Stimulated activated CD4-positive, alpha-beta T cell treated with anti-CD3 and anti-CD28 coated beads, Interleukin-15, amount 100 ng/mL, for 48 hours (primary cell): ENCODE measurements at places on chromosomes 16 and 17.

GRCh38 chr16:27363797-27364196 is 38.2 kb upstream of the IL21R start:
- no peak for DNase-seq

GRCh38 chr16:276426-277077 is 808 bp upstream of the RGS11 start:
- no peak for DNase-seq

- DNase-seq: no peak
These were observed 29.3 kb downstream of the DHX38 start for GRCh38 chr16:72122916-72123315.

DNA sequence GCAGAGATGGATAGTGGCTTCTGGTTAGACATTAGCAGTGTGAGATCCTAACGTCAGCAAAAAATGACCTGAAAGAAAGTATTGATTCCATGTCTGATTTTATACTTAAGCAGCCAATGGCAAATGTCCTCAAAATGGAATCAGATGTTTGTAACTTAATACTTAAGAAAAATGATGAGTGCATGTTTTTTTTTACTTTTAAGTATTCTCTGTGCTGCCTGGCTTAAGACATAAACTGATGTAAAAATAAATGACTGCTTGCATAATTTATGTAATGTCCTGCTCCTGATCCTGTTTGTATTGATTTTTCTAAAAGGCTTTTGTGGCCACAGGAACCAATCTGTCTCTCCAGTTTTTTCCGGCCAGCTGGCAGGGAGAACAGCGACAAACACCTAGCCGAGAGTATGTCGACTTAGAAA is 7.4 kb downstream of the CBFB start:
- no peak for DNase-seq

DNA sequence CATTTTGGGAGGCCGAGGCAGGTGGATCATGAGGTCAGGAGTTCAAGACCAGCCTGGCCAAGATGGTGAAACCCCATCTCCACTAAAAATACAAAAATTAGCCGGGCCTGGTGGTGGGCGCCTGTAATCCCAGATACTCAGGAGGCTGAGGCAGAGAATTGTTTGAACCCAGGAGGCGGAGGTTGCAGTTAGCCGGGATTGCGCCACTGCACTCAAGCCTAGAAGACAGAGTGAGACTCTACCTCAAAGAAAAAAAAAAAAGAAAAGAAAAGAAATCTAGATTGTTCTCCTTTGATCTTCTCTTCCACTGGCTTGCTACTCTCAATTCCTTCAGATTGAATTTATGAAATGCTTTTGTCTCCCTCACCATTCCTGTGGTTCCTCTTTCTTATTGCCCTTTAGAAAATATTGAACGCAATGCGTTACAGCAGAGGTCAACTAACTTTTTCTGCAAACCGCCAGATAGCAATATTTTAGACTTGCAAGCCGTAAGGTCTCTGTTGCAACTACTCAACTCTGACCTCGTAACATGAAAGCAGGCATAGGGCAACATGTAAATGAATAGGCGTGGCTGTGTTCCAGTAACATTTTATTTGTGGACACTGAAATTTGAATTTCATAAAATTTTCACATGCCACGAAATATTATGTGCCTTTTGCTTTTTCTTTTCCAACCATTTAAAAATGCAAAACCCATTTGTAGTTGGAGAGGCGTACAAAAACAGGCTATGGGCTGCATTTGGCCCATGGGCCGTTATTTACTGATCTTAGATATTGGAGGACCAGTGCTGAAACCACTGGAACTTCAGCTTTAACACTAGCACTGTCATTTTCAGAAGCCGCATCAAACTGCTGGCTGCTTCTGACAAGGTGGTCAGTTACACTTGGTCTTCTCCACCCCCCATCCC is 24.8 kb downstream of the PITPNC1 start:
- DNase-seq: no peak

GRCh38 chr17:1521086-1521640 is 4.8 kb upstream of the INPP5K start:
- DNase-seq: no peak

- DNase-seq: no peak
These were observed 118.5 kb upstream of the CACNG5 start for GRCh38 chr17:66716236-66717026.

- peak; percentile 52 for DNase-seq
These were observed 218.7 kb downstream of the NTN1 start for GRCh38 chr17:9239793-9240658.

GRCh38 chr16:46649588-46650253 is 28.5 kb upstream of the SHCBP1 start:
- DNase-seq: no peak

GRCh38 chr17:44604116-44604761 is 47.0 kb downstream of the FZD2 start:
- DNase-seq: no peak

GRCh38 chr17:34011599-34011998 is 243.5 kb upstream of the CCL2 start:
- DNase-seq: no peak

DNA sequence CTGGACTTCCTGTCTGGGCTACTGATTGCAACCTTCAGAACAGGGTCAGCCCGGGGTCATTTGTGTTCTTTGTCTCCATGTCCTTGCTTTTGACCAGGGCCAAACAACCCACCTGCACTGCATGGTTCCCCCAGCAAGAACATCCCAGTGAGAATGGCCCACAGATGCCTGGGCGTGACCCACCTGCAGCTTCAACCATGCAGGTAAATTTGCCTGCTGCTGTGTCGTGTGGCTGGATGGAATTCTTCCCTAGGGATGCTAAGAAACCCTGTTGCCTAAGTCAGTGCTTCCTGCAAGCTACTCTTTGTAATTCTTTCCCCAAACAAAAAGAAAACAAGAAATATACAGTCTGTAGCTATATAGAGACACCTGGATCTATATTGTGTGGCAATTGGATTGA is 12.5 kb downstream of the CDH13 start:
- no peak for DNase-seq

DNA sequence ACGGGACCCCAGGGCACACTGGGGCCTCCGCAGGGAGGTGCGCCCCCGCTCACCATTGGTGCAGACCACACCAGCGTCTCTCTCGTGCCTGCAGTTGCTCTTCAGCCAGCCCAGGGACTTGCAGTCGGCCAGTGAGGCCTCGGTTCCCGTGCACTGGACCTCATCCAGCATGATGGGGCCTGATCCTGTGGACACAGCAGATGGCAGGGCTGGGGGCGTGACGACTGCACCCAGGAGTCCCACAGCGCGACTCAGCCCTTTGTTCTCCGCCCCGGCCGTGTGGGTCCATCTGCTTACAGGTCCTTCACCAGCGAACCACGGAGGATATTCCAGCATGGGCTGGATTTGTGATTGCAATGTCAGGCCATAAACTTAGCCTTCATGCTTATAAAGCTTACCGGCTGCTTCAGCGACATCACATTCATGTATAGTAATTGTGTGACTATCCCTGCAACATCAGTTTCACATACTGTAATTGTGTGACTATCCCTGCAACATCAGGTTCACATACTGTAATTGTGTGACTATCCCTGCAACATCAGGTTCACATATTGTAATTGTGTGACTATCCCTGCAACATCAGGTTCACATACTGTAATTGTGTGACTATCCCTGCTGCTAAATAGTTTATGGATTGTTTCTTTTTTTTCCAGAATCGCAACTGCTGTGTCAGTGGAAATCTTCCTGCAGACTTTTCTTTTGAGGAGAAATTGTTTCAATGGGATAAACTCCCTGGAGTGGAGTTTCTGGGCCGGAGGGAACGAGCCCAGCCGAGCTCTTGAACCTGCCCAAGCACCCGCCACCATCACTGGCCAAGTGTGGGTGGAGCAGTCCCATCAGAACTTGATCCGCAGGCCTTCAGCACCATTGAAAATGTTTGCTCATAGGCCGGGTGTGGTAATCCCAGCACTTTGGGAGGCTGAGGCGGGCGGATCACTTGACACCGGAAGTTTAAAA is 4.8 kb downstream of the LGALS3BP start:
- no peak for DNase-seq

DNA sequence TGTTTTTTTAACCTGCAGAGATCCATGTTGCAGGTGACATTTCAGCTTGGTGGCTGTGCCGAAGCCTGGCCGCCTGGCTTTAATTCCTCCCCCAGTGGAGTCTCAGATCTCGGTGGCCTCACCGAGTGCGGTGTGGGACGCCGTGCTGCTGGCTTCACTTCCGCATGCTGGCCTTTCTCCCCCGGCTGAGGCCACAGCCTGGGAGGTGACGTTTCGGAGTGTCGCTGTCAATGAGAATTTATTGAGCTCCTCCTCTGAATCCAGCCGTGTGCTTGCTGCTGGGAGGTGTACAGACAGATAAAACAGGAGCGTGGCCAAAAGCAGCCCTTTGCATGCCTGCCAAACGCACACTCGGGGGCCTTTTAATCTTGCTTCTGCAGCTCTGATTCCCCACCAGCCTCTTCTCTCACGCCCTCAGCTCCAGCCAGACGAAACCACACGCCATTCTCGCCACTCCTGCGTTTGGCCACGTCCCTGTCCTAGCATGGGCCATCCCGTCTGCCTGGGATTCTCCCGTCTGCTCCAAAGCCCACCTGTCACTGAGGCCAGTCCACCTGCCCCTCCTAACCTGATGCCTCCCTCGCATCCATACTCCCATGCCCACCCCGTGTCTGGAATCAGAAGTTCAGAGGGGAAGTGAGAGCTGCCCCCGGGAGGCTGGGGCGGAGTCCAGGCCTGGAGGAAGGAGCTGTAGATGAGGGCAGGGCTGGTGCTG is 3.6 kb downstream of the GSE1 start:
- DNase-seq: no peak

DNA sequence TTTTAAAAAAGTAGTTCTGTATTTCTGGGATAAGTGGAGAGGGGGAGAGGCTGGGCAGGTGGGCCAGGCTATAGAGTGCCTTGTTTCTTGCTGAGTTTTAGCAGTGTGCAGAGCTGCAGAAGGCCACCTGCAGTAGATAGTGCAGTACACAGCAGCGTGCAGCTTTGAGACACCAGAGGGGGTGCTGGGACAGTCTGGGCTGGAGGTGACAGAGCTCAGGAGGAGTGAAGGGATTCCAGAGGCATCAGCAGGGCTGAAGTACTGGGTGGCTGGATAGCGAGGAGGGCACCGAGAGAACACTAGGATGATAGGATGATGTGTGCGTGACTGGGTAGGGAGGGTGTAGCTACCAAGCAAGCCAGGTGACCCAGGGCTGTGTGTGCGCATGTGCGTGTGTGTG is 26.6 kb downstream of the LCMT1 start:
- DNase-seq: no peak

- no peak for DNase-seq
These were observed 27.0 kb upstream of the SLC35B1 start for GRCh38 chr17:49734515-49735490.

DNA sequence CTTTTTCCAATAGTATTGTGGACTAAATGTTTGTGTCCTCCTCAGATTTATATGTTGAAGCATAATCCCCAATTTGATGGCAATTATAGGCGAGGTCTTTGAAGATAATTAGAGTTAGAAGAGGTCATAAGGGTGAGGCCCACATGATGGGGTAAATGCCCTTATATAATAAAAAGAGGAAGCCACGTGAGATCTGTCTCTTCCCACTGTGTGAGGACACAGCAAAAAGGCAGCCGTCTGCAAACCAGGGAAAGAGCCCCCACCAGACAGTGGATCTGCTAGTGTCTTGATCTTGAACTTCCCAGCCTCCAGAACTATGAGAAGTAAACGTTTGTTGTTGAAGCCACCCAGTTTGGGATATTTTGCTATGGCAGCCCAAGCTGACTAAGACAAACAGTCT is 76.0 kb downstream of the LYRM1 start:
- no peak for DNase-seq

DNA sequence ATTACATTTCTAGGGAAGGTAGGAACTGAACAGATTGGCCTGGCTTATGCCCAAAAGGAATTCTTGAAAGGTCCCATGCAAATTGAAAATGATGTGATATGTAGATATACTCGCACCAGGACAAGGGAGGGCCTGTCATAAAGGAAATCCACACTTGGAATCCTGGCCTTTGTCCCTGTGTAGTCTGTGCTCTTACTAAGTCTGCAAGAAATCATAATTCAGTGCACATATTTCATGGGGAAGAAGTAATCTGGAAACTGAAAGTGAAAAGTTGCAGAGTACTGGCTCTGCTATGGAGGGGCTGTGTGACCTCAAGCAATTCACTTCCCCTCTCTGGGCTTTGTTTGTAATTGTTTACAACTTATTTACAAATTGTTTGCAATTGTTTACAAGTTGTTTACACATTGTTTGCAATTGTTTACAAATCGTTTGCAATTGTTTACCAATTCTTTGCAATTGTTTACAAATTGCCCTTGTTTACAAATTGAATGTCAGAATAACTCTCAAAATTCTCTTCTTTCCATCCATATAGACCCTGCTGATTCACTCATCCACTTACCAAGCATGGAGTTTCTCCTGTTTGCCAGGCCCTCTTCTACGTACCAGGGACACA is 12.9 kb downstream of the SCNN1G start:
- no peak for DNase-seq

- no peak for DNase-seq
These were observed 127.5 kb downstream of the ZNF778 start for GRCh38 chr16:89344846-89345611.

DNA sequence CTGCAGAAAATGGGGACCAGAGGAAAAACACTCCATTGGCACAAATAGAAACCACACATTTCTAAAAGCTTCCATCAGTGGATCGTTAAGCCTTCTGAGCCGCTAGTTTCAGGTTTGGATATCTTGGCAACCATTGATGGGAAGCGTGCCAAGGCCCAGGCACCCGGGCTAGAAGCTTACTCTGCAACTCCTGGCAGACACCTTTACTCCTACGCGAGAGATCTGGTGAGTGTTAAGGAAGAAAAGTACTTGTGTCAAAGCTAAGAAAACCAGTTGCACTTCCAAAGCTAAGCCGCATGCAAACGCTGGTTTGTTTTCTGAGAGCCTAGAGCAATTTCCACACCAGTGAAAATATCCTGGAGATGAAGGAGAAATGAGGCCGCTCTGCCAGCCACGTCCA is 472.4 kb downstream of the PMP22 start:
- no peak for DNase-seq

GRCh38 chr16:53061701-53062159 is 6.9 kb downstream of the CHD9 start:
- peak; percentile 21 for DNase-seq

- no peak for DNase-seq
These were observed 22.4 kb upstream of the USP7 start for GRCh38 chr16:8986111-8986510.

GRCh38 chr16:49587511-49587910 is 213.9 kb downstream of the C16orf78 start:
- no peak for DNase-seq

- DNase-seq: no peak
These were observed 2.9 kb downstream of the CMTM1 start for GRCh38 chr16:66569131-66569530.

- DNase-seq: no peak
These were observed 213.3 kb upstream of the AXIN2 start for GRCh38 chr17:65774787-65775186.

DNA sequence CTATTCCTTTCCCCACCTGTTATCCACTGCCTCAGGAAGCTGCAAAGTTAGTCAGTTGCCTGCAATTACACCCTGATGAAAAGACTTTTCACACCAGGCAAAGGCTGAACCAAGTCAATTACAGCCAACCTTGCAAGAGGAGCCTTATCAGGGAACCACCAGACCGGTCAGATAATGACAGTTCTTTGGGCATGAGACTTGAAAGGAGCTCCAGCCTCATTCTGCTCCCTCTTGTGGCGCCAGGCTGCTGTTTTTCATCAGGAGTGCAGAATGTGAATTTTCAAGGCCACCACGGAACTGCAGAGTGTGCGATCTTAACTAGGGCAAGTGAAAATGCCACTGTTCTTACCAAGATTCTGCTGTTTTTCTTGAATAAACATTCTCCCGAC is 22.5 kb downstream of the DNAI2 start:
- DNase-seq: no peak

GRCh38 chr17:38967290-38967738 is at the start of gene FBXO47:
Gene FBXO47, minus strand, starts transcription at chr17:38967403. Its CDS starts 4,378 bp downstream, at chr17:38963025.
- DNase-seq: peak; percentile 79

GRCh38 chr17:30552994-30553566 is 75.9 kb downstream of the GOSR1 start:
- no peak for DNase-seq
